T-helper 2 cell (primary cell): ENCODE measurements at places on chromosomes 6 and 20.
A peak's percentile ranks its signal among the peaks of the same experiment; 100 is the strongest.

GRCh38 chr6:155061381-155061780, 66.3 kb downstream of the TIAM2 start:
- no peak for DNase-seq

DNA sequence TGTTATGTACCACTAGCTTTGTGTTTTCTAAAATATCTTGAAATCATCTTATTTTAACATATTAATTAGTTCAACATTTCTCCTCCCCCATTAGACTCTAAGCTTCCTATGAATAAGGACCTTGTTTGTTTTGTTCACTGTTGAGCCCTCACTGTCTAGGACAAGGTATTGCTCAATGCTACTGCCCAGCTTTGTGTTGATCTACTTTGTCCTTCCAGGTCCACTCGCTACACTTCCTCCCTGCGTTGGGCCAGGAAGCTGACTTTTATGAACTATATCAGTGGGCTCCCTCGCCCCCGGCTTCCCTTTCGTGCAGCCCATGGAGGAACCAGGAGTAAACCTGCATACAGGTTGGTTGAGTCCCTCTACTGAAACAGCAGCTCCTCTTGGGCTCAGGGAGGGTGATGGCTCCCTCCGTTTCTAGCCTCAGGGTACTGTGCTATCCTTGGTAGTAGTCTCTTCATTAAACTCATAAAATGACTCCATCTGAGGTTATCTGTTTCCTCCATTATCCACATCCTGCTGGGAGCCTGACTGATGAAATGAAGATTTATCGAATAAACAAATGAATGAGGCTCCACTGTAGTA, 272.5 kb downstream of the CLIC5 start:
- no peak for DNase-seq

DNA sequence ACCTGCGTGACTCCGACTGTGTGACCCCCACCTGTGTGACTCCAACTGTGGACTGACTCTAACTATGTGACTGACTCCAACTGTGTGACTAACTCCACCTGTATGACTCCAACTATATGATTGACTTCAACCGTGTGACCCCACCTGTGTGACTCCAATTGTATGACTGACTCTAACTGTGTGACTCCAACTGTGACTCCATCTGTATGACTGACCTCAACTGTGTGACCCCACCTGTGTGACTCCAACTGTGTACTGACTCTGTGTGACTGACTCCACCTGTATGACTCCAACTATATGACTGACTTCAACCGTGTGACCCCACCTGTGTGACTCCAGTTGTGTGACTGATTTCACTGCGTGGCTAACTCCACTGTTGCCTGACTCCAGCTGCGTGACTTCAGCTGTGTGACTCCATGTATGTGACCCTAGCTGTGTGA, 38.6 kb downstream of the SYNJ2 start:
- DNase-seq: no peak

GRCh38 chr6:170253226-170253909, 37.5 kb downstream of the DLL1 start:
- no peak for DNase-seq

GRCh38 chr6:52389264-52389625, 27.3 kb downstream of the PAQR8 start:
- DNase-seq: no peak

DNA sequence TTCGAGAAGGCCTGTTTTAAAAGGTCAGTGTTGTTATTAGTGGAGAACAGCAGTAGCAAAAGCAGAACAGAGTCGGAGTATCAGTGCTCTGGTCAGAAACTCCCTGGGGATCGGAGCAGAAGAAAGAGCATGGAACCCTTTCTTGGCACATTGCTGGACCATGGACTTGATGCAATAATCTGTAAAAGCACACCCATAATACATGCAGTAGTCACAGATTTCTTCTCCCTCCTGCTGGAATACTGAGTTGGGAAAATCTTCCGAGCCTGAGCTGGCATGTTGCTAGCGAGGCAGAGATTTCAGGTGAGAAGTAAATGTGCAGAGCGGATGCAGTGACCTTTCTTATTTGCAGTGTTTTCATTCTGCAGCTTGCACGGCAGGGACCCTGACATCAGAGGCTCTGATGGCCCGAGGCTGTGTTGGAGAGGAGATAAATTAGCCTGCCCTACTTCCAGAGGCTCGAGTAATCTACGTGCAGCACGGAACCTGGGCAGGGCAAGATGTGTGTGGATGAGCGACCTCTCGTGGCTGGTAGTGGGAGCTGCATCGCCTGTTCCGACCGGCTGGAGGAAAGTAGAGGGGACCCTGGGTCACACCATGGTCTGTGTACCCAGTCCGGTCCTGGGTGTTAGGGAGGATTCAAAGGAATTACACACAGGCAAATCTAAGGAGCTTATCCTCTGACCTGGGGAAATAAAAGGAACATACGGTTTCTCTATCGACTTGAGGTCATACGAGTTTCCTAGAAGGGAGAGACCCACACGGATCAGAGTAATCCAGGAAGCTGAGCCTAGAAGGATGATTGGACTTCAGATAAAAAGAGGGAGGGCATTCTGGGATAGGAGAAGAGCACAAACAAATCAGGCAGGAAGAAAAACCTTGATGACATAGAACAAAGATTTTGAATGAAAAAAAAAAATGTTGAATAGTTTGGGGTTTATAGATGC, 137.0 kb upstream of the STMND1 start:
- peak; percentile 23 for DNase-seq

DNA sequence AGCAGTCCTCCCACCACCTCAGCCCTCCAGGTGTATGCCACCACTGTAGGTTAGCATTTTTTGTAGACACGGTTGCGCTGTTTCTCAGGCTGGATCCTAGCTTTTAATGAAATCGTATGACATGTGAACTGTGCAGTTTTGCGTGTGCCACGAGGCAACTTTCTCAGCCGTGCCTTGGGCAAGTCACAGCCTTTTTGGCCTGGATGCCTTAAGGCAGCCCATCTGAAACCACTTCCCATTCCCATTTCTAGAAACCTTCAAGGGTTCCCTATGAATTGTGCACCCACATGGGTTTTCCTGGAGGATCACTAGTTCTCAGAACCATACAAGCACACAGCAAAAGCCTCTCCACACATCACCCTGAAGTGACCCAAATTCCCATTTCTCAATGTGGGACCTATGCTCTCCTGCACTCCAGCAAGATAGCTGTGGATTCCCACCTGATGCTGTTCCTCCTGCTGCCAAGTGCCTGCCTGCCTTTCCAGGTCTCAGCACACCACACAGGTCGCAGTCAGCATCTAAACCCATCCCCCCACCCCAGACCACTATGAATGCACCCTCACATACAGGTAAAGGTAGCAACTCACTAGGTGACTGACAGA, 28.9 kb downstream of the SNX5 start:
- DNase-seq: no peak

DNA sequence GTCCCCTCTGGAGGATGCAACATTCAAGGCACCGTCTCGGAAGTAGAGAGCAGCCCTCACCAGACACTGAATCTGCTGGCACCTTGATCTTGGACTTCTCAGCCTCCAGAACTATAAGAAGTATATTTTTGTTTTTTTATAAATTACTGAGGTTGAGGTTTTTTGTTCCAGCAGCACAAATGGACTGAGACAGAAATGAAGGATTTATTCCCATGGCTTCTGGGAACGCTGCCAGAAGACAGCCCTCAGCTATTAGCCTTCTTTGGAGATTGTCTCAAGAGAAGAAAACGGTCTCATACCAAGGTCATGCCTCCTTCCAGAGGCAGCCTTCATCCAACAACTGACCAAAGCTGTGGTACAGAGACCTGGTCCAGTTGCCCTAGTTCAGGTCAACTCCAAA, 85.4 kb downstream of the CHMP4B start:
- DNase-seq: no peak

DNA sequence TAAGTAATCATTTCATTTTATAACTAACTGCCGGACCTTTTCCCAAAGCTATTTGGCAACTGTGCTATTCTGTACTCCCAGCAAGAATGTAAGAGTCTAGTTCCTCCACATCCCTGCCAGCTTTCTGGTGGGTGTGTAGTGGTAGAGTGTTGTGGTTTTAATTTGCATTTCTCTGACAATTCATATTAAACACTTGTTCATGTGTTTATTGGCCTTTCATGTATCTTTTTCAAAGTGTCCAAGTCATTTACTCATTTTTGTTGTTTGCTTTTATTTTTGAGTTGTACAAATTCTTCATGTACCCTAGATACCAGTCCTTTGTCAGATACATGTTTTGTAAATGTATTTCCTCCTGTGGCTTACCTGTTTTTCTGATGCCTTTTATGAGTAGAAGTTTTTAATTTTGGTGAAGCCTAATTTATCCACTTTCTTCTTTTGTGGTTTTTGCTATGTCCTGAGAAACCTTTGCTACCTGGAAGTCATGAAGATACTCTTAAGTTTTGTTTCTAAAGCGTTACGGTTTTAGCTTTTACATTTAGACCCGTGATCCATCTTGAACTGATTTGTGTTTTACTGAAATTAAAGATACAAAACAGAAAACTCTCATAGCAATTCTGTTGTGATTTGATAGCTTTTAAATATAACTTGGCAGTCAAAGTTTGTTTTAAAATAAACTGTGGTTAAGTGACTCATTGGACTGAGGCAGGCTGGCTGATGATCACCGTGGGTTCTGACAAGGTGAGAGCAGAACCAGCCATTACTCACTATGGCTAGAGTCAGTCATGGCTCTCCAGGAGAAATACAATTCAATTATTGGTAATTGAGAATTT, 8.0 kb downstream of the MYLIP start:
- DNase-seq: peak; percentile 18

GRCh38 chr20:35264755-35265154, 13.2 kb downstream of the MMP24OS start:
- DNase-seq: no peak

GRCh38 chr6:141140905-141141304, 991.8 kb upstream of the GJE1 start:
- DNase-seq: no peak

DNA sequence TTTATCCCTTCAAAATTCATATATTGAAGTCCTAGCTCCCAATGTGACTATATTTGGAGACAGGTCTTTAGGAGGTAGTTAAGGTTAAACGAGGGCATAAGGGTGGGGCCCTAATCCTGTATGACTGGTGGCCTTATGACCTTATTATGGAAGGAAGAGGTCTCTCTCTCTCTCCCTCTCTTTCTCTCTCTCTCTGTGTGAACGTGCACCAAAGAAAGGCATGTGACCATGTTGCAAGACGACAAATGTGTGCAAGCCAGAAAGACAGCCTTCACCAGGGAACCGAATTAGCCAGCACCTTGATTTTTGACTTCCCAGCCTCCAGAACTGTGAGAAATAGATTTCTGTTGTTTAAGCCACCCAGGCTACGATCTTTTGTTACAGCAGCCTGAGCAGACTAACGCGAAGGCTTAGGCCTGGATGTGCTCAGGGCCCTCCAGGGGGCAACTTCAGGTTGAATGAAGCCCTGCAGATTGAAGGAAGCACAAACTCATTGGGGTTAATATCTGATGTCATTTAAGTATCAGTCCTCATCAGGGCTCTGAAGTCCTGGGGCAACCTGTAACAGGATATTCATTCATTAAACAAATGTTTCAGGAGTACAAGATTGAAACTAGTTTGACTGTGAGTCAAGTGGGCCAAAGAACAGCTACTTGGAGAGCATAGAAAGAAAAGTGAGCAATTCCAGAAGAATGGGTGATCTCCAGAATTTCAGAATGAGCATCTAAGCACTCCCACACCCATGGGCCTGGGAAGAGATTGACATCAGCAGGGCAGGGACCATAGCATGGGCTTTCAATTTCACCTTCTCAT, 157.4 kb upstream of the TNFAIP3 start:
- DNase-seq: peak; percentile 47

DNA sequence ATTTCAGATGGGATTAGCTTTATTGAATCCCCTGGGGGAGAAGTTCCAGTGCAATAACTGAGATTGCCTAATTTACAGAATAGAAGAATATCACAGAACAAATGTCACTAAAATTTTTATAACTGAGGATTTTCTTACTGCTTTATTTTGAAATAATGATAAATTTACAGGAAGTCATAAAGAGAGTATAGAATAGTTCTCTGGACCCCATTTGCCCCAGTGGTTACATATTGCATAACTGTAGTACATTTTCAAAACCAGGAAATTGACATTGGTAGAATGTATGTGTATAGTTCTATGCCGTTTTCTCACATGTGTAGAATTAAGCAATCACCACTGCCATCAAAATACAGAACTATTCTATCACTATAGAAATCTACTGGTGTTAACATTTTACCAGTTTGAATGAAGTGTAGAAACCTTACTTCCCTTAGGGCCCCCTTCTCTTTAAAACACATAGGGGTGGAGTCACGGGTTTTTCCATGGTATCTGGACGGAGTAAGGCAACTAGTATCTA, 18.3 kb downstream of the KIF6 start:
- no peak for DNase-seq
